ENCODE measurements at places on chromosomes 12 and 14.

DNA sequence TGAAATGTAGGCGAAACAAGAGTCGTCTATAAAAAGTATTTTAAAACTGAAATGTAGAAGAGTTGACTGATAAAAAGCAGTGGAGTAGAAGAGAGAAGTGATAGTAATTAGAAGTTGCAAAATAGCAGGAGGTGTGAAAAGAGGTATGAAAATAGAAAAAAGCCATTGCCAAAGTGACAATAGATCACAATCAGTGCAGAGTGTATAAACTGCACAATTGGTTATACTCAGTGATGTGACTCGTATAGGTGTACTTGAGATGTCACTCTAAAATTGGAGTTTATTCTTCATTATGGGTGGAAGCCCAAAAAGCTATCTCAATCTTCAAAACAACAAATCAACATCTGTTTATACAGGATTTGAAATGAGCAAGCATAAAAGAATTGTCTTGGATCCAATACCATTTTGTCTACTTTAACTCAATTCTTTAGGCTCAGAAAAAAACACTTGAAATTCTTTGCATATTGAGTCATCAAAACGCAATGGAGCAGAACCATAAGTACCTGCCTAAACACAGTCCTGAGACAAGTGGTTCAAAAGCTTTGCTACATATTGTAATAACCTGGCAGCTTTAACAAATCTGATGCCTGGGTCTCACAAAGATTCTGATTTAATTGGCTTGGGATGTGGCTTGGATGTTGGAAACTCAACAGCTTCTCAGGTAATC is 8.8 kb downstream of the IKBIP start:
- no peak for DNase-seq

- DNase-seq: no peak
Observed at GRCh38 chr12:106902053-106902452, 53.7 kb upstream of the TMEM263 start.

- DNase-seq: no peak
Observed at GRCh38 chr12:105317942-105318621, 12.4 kb upstream of the C12orf75 start.

GRCh38 chr14:81927070-81927469 is 393.4 kb upstream of the SEL1L start:
- no peak for DNase-seq

Data from esophagus squamous epithelium (tissue), 5 donors.